Cardiac septum (tissue), 1 donor: ENCODE measurements at places on chromosomes 5 and 9. TPM values are rescaled to one million over a fixed set of nuclear protein-coding genes. Genes with fewer than 3 reads are reported as not detected.

The PCDHA2 gene
- total RNA-seq = not detected

The KCNV2 gene
- not detected for total RNA-seq

The PKD2L2 gene
- 0.62 TPM for total RNA-seq

The ARSI gene
- 0.38 TPM for total RNA-seq

The IL13 gene
- total RNA-seq = not detected

The ANKRD33B gene
- 15.2 TPM for total RNA-seq

The PTPRD gene
- 13.0 TPM for total RNA-seq

The PCSK5 gene
- total RNA-seq = 6.2 TPM

GRCh38 chr9:121483049-121483448 is 16.6 kb downstream of the GGTA1 start:
- no peak for DNase-seq

GRCh38 chr5:96582343-96582742 is 79.8 kb upstream of the CAST start:
- DNase-seq = no peak

- DNase-seq = no peak
These were observed 13.9 kb downstream of the TNIP1 start for GRCh38 chr5:151066920-151067319.

- DNase-seq = no peak
These were observed 42.8 kb upstream of the ZSWIM6 start for GRCh38 chr5:61289241-61289640.

- no peak for DNase-seq
These were observed 115.7 kb upstream of the EPB41L4A start for GRCh38 chr5:112534611-112535255.

DNA sequence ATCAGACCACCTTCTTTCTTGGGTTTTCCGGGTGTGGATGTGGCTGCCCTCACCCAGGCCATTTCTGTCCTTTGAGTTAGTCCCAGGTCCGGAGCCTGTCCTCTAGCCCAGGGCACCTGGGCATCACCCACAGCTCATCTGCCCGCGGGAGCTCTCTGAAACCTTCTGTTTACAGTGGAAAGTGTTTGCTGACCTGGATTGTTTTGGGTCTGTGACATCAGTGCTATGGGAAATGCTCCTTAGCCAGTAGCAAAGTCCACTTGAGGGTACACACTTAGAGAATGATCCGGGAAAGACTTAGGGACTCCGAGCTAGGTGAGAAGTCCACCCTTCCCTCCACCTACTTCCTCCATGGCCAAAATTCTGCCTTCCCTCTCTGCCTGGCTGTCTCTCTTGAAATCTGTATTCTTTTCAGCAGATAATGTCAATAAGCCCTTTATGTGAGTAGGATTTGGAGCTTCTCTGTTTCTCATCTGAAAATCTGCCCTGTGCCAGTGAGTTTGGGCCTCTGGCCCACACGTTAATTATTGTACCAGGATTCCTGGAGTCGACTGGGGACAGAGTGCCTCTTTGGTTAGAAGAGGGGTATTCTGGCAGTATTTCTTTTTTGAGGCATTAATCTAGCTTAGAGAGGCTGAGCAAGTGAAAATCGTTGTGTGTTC is 19.9 kb downstream of the ABLIM3 start:
- DNase-seq = no peak

- DNase-seq = peak; percentile 88
These were observed at the start of gene SEMA4D for GRCh38 chr9:89497978-89498851. Gene SEMA4D, minus strand, starts transcription at chr9:89498113. Its CDS starts 92,657 bp downstream, at chr9:89405456.

- DNase-seq = no peak
These were observed 181.1 kb downstream of the TRIM32 start for GRCh38 chr9:116868201-116868600.

DNA sequence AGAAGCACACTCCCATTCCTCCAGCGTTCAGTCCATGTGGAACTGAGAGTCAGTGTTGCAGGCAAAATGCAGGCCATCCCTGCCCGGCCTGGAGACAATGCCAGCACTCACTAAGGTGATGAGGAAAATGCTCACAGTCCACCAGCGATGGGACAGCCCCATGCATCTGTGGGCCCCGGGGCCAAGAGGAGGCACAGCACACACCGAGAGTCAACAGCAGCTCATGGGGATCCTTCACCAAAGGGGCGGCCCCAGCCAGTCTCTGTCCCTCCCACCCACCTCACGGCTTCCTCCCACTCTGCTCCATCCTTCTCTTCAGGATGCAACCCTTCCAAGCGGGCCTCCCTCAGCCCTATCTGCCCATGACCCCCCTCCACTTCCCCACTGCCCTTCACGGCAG is 6.2 kb downstream of the SEMA4D start:
- DNase-seq = no peak

GRCh38 chr5:171660434-171660833 is 125.2 kb upstream of the SMIM23 start:
- no peak for DNase-seq

DNA sequence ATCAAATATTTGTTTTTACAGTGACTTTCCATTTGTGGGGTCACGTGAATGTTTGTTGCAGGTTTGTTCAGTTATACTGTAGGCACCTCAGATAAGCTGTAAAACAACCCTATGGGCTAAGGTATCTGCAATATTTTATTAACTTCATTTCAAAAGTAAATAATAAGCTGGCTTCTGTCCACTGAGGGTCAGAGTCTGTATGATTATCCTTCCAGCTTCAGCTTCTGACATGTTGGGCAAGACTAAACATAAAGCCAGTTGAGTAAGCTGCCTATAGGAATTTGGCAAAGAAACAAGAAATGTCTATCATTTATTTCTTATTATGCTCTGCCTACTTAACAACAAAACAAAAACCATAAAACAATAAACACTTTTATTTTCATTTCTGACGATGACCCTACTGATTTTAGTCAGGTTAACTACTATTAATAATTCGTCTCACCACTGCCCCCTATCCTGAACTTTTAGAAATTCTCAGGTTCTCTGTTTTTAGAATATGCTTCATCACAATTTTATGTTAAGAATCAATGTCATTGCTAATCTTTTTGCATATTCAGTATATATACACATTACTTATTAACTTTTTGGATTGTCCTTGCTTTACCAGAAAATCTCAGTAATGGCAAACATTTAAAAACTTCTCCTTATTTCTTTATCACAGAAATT is 413.6 kb upstream of the ADAMTSL1 start:
- no peak for DNase-seq

GRCh38 chr5:1807451-1808185 is 6.4 kb downstream of the NDUFS6 start:
- no peak for DNase-seq

- DNase-seq = no peak
These were observed 356.8 kb downstream of the SPOCK1 start for GRCh38 chr5:137142346-137142745.

DNA sequence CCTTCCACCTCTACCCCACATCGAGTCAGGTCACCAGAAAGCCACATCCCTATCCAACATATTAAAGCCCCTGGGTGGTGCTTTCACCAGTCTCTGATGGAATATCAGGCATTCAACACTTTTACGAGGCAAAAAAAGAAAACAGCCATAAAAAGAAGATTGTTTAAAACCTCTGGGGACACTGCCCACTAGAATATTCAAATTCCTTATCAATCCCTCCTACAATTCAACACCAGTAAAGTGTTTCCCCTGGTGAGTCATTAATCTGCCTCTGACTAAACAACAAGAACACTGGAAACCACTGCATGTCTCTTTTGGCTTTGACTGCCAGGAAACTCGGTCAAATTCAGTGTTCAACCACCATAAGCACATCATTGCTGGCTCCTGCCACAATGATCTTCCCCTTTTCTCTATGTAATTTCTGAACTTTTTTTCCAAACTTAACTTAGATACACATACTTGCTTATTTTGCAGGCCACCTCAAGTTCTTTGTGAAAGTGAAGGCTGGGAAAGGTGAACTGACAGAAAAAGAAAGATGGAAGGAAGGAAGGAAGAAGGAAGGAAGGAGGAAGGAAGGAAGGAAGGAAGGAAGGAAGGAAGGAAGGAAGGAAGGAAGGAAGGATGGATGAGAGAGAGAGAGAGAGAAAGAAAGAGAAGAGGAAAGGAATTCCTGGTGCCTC is 105.3 kb downstream of the PAX5 start:
- no peak for DNase-seq
